ENCODE measurements at places on chromosomes 12 and 14.

GRCh38 chr14:56805201-56805991 is 4.9 kb downstream of the OTX2 start:
- no peak for DNase-seq

- peak; percentile 100 for DNase-seq
Observed at GRCh38 chr12:89756585-89757398, 48.2 kb upstream of the ATP2B1 start.

- no peak for DNase-seq
Observed at GRCh38 chr12:3329361-3329760, 161.6 kb upstream of the PRMT8 start.

DNA sequence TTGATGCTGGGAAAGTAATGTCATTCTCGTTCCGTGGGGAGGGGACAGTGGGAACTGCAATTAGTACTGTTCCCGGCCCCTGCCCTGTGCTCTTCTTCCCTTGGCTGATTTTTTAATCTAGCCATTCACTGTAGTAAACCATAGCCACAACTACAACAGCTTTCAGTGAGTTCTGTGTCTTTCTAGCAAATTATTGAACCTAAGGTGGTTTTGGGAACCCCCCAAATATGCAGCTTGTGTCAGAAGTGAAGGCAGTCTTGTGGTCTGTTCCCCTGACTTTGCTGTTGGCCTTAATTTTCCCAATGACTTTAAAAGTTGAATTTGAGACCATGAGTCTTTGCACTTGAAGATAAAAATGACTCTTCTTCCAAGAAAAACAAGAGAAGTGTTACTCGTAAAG is 114.3 kb upstream of the ETV6 start:
- no peak for DNase-seq

- no peak for DNase-seq
Observed at GRCh38 chr12:32353540-32353939, 45.8 kb upstream of the FGD4 start.

- peak; percentile 99 for DNase-seq
Observed at GRCh38 chr14:64654246-64654900, 49.9 kb upstream of the PLEKHG3 start.

- DNase-seq = no peak
Observed at GRCh38 chr12:108752387-108752786, 21.1 kb upstream of the CORO1C start.

DNA sequence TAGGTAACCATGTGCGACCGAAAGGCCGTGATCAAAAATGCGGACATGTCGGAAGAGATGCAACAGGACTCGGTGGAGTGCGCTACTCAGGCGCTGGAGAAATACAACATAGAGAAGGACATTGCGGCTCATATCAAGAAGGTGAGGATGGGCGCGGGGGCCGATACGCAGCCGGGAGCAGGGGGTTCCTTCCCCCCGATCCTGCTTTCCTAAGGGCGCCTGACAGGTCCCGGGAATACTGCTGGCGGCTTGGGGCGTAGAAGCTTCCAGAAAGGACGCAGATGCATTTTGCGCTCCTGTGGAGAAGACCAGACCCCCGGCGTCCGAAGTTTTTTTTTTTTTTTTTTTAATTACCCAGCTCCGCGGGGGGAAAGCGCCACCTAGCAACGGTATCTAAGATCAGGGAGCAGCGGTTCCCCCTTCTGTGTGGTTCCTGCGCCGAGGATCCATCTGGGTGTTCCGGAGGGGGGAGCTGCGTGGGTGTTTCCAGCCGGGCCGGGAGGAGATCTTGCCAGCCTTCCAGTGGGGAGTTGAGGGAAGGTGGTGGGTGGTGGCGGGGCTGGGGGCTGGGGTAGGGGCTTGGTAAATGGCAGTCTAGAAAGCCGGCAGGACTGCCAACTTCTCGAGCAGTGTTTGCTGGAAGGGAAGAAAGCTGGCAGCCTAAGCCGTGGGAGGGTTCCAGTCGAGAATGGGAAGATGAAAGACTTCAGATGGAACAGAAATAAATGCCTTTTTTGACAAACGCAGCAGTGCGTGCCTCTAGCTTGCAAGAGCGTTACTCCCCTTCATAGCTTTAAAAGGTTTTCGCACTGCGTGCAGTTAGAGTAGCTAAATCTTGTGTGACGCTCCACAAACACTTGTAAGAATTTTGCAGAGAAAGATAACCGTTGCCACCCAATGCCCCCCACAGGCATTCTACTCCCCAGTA is 764 bp downstream of the DYNLL1 start:
- peak; percentile 51 for DNase-seq

GRCh38 chr12:130706311-130706710 is 9.8 kb downstream of the RIMBP2 start:
- no peak for DNase-seq

- DNase-seq = no peak
Observed at GRCh38 chr14:54377501-54377900, 19.3 kb upstream of the CDKN3 start.

DNA sequence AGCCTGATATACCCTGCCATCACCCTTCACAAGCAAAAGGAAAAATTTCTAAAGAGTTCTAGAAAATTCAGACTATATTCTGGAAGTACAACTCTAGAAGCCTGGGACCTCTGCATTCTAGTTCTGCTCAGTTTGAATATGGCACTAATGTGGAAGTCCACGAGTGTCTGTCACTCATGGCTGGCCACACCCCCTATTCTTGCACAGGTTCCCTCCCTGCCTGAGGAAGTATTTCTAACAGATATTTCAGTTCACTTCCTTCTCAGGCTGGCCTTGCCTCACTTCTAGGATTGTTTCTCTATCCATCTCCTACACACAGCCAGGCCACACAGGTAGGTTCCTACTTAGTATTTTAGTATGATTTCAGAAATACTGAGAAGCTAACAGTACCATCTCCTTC is 67.4 kb downstream of the PHLDA1 start:
- DNase-seq = peak; percentile 92

- no peak for DNase-seq
Observed at GRCh38 chr12:124725597-124726237, 137.9 kb downstream of the SCARB1 start.

GRCh38 chr12:6607751-6608591 is 792 bp upstream of the CHD4 start:
- peak; percentile 93 for DNase-seq

DNA sequence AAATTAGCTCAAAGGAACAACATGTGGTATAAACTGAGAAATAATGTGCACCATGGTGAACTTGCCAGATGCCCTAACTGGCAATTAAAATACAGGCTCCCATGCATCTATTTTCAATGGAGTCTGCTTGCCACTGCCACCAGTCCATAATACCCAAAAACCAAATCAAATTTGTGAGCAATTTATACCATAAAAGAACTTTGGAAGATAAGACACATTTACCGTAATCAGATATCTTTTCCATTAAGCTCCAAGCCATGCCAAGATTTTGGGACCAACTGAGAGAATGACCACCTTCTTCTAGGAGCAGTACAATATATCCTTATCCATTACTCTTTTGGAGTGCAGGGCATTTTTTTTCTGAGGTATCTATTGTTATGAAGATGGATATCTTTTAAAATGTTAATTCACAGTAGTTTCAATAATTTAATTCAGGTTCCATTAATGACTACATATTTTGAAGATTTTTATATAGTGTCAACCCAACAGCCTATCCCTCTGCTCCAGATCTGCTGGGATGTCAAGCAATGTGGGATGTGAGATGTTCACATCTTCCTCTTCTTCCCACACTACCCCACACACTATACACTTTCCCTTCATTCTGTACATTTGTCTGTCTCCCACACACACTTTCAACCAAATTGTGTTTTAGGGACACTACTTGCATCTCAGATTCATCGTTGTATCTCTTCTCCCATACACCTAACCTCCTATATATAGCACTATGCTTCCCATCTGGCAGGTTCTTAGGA is 53.3 kb downstream of the KIF21A start:
- no peak for DNase-seq

DNA sequence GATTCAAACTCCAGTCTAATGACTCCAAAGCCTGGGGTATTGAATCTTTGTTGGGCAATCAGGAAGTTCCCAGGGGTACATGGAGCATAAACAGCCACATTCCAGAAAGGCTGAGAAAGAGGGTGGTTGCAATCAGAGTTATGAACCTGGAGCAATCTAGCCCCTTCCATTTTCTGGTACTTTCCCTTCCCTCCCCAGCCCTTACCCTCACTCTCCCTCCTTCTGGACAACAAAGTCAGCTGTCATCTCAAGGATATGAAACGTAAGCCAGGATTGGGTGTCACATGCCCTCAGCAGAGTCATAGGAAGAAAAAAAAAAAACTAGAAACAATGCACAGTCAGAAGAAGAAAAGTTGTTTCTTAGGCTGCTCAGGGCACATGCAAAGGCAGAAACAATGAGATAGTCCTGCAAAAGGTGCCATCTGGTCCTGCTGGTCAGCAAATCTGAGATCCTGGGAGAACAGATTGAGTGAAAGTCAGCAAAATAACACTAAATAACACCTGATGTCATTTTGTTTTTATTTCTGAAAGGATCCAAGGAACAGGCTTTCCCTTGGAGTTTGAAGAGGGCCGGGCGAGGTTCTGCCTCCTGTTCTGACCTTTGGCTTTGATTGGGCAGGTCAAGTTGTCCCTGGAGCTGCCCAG is 27.1 kb downstream of the TMEM229B start:
- no peak for DNase-seq

- no peak for DNase-seq
Observed at GRCh38 chr12:70553391-70553859, 83.8 kb downstream of the PTPRB start.

GRCh38 chr14:101230161-101230850 is 326.8 kb upstream of the RTL1 start:
- DNase-seq = no peak

DNA sequence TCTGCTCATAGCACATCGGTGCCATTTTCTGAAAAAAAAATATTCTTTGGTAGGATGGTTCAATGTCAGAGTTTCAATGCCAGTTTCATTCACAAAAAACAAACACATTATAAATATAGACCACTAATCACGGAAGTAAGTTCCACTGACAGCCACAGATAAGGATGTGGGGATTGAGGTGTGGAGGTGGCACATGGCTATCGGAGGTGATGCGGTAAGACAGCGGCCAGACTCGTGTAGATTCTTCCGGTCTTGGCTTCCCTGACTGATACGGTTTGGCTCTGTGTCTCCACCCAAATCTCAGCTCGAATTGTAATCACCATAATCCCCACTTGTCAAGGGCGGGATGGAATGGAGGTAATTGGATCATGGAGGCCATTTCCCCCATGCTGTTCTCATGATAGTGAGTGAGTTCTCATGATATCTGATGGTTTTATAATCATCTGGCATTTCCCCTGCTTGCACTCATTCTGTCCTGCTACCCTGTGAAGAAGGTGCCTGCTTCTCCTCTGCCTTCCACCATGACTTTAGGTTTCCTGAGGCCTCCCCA is 693.4 kb downstream of the VRK1 start:
- DNase-seq = no peak

- DNase-seq = no peak
Observed at GRCh38 chr12:15052691-15053090, 79.8 kb downstream of the PDE6H start.

GRCh38 chr14:30251557-30252100 is 307.3 kb upstream of the G2E3 start:
- no peak for DNase-seq

DNA sequence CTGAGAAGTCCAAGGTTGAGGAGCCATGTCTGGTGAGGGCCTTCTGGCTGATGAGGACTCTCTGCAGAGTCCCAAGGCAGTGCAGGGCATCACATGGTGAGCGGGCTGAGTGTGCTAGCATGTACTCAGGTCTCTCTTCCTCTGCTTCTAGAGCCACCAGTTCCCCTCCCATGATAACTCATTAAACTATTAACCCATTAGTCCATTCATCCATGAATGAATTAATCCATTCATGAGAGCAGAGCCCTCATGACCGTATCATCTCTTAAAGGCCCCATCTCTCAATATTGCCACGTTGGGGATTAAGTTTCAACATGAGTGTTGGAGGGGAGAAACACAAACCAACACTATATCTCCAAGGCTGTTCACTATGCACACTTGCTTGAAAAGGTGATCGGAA is 83.7 kb downstream of the TMEM30B start:
- DNase-seq = no peak

DNA sequence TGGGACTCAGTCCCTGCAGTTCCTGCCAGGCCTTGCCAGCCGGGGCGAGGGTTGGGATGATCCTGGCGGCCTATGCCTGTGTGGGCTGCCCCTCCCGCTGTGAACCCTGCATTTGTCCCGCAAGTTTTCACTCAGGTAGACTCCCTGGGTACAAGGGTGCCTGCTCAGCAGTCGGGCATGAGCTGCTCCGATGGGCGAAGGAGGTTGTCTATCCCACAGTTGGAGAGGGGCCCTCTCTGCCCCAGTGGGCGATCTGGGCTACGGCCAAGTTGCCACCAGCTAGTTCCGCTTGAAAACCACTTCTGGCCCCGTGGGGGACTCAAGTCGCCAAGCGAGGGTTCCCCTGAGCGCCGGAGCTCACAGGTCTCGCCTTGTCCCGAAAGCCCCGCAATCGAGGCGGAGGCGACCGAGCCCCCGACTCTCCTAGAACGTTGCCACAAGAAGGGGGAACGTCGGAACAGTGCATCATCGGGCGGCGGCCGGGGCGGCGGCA is 365 bp upstream of the TPI1 start:
- DNase-seq = peak; percentile 74

- peak; percentile 2 for DNase-seq
Observed at GRCh38 chr12:59499774-59500173, 96.1 kb upstream of the SLC16A7 start.

DNA sequence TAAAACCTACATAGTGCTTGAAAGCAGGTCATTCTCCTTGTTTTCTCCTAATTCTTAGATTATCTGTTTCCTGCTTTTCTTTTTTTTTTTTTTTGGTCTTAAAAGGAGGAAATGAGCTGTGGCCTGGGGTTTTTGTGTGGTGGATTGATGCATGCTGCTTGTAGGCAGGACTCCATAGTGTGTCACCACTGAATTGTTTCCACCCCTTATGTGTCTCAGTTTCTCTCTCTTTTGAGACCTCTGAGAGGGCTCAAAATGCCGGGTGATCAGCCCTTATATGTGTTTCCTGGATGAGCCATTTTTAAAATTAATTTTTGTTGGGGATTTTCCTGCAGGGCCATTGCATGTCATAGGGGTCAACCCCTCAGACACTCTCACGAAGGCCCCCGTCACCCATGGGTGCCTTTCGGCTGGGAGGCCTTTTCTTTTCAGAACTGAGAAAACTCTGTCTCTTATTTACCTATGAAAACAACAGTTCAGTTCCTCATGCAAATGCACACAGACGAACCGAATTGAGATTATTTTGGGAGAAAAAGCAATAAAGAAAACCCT is 32.0 kb upstream of the LRRK2 start:
- peak; percentile 81 for DNase-seq
